ENCODE measurements at places on chromosomes 7 and 10.
A peak's percentile ranks its signal among the peaks of the same experiment; 100 is the strongest.

DNA sequence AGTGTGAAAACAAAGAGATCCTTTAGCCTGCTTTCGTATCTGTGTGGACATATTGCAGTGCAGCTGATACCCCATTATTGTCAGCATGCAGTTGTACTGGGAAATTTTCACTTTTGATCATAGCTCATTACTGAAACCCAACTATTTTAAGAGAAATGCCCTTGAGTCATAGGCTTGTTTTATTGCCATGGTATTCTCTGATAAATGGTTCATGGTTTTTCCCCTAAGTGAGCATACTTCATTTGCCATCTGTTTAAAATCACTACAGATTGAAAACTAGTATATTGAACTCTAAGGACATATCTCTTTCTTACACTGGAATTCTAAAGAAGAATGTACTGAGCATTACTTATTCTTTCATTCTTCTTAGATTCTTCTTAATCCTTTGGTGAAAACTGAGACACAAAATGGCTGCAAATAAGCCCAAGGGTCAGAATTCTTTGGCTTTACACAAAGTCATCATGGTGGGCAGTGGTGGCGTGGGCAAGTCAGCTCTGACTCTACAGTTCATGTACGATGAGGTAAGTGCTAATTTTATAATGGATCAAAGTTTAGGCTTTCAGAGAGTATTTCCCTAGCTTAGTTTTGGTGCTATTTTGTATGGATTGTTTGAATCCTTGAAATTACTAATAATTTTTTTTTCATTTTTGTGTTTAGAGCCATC lies 63.0 kb downstream of the RALA start:
- DNase-seq = no peak

GRCh38 chr10:96577069-96577468 lies 9.7 kb downstream of the TM9SF3 start:
- DNase-seq = no peak

- DNase-seq = no peak
Measured at GRCh38 chr7:76048668-76048988, 722 bp downstream of the MDH2 start.

GRCh38 chr10:130746311-130746710 lies 565.2 kb downstream of the TCERG1L start:
- DNase-seq = no peak

DNA sequence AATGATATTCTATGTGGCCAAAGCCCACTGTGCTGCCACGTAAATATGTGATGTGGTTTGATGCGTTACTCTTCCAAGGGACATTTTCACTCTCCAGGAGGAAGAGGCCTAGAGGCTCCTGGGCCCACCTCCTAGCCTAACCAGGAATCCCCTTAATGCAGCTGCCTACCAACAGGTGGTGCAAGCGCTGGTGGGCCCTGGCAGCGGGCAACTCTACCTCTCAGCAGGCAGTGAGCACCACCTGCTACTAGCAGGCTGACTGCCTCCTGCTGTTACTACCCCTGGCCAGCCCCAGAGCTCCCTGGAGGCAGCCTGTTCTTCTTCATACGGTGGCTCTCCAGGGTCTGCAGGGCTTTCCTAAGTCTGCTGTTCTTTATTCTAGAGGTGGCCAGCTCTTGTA lies 62.8 kb downstream of the CDH23 start:
- no peak for DNase-seq

DNA sequence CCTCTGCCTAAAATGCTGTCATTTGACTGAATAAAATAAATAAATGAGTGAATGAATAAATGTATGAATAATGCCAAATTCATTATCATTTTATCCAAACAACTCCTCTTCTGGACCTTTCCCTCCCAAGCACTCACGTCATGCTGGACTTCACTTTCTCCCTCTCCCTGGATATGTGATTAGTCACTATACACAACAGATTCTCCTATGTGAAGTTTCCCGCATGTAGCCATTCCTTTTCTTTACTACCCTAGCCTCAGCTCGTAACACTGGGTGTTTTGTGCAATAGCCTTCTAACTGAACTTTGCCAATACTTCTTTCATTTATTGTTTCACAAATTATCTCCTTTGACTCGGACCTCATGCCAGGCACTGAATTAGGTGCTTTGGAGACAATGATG lies 87.6 kb upstream of the IL6 start:
- DNase-seq = no peak

GRCh38 chr10:61223576-61223975 lies 229.6 kb downstream of the TMEM26 start:
- DNase-seq = no peak

DNA sequence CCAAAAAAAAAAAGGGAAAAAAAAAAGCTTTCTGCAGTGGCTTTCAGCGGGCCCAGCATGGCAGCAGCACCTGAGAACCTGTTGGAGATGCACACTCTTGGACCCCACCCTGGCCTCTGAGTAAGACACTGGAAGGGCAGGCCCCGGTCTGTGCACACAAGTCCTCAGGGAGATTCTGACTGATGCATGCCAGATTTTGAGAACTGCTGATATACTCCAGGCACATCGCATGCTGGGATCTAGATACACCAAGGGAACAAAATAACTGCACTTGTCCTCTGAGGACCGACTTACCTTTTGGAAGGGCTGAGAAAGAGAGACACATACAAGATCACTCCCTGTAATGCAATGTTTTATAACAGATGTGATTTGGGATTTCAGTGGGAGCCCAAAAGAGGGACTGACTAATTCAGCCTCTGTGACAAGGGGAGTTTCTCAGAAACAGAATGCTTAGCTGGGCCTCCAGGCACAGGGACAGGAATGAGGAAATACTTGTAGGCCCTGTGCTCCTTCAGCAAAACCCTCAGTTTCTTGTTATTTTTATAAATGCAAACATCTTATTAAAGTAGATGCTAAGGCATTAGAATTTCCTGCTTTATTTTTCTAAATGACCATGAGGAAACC lies 8.2 kb downstream of the EGFR start:
- no peak for DNase-seq

DNA sequence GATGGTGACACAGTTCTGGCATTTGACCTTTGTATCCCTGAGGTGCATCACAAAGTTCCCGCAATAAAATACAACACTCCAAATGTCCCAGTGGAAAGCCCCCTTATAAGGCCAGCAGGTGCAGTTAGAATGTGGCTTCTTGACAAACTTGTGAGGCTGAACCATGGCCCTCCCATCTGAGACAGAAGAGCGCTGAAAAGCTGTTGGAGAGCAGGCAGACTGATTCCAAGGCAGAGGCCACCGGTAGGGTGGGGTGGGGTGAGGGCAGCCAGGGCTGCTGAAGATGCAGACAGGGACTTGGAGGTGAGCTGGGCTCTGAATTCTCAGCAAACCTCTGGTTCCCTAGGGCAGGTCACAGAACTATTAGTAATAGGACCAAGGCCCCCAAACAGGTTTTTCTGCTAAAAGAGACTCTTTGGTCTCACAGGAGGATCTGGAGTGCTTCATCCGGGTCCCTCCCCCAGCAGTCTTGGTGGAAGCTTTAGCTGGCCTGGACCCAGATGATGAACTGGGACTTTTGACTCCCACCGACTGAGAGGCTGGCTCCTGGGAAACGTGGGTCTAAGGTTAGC lies 15.6 kb upstream of the CHST3 start:
- DNase-seq = no peak

DNA sequence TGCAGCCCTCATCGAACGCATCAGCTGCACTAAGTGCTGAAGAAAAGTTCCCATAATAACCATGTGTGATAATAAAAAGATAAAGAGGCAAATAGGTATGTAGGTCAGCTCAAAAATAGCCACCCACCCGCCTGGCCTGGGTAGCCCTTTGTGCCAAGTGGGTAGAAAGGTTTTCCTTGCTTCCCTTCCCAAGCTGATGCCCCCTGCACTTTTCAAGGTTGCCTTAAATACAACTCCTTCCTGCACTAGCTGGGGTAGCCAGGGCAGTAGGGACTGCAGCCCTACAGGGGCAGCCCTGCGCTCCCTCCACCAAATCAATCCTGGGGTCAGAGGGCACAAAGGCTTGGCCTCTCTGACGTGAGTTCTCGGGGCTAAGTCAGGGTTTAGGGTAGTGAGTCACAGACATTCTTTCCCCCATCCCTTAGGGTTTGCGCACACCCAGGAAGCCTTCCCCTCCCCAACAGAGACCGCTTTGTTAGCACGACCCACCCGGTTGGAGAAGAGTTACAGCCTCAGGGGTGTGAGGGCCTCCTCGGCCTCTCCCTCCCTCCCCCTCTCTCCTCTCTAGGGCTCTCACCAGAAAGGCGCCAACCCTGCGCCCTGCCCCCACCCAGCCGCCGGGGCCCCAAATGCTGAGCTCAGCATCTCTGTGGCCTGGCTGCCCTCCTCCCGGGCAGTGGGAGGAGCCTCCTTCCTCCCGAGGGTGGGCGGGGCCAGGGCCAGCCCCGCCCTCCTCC lies 13.3 kb upstream of the DDIT4 start:
- no peak for DNase-seq

DNA sequence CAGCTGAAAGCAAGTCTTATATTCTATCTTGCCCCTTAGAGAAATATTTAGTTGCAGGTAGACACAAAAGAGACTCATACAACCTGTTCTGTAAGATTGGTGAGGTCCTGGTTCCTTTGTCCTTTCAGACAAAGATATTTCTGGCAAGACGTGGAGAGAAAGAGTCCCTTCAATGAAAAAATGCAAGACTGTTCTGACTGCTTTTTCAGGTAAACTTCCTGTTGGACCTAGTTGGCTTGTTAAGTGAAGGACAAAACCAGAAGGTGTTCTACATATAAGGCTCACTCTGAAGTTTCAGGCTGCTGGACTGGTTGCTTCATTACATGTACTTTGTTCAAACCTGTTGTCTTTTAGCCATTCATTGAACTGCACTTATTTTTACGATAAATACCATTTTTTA lies 119.0 kb upstream of the PTPRZ1 start:
- DNase-seq = no peak

GRCh38 chr10:22479419-22479818 lies 134.1 kb downstream of the SPAG6 start:
- no peak for DNase-seq

DNA sequence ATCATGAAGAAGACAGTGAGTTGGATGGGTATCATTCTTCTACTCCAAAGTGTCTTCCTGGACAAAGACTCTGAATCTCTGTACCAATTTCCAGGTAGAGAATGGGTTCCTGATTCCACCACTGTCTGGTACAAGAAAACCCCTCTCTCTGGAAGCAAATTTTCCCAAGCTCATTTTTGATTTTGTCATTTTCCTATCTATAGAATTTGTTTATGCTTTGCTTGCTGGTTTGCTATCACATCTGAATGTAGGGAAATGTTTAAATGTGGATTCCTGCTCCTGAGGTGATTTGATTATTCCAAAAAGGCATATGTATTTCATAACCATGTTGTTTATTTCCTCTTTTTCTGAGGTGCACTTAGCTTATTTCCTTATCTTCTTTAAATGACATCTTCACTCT lies at the start of gene TAS2R16:
TAS2R16 (minus strand) TSS at position 101 of the 400 bp plus-strand sequence; CDS start at position 35, 66 bp downstream.
- no peak for DNase-seq

DNA sequence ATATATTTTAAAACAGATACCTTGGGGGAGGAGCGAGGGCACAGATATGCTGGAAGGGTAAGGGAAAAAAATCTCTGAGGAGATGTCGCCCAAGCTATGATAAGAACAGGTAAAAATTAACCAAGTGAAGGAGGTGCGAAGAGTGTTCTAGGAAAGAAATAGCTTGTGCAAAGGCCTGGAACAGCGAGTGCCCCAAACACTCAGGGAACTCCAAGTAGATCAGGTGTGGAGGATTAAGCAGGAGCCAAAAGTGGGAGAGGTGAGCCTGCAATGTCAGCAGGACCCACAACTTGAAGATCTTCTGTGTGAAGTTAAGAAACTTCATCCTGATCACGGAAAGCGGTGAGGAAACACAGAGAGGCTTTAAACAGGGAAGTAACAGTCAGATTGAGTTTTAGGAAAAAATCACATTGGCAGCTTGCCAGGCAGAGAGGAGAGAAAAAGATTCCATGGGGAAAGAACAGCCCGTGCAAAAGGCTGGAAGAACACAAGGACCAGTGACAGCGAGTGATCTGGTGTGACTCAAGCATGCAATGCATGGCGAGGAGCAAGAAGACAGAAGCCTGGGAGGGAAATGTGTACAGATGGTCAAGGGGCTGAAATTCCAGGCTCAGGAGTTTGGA lies 30.7 kb downstream of the FGF8 start:
- no peak for DNase-seq

DNA sequence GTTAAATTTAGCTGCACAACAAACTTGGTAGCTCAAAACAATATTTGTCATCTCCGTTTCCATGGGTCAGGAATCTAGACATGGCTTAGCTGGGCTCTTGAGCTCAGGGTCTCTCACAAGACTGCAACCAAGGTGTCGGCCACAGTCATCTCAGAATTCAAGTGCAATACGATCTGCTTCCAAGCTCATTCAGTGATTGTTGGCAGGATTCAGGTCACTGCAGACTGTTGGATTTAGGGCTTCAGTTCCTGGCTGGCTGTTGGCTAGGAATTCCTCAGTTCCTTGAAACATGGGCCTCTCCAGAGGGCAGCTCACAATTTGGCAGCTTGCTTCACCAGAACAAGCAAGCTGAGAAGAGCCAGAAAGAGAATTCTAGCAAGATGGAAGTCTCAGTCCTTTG lies 17.5 kb upstream of the CHST3 start:
- no peak for DNase-seq

DNA sequence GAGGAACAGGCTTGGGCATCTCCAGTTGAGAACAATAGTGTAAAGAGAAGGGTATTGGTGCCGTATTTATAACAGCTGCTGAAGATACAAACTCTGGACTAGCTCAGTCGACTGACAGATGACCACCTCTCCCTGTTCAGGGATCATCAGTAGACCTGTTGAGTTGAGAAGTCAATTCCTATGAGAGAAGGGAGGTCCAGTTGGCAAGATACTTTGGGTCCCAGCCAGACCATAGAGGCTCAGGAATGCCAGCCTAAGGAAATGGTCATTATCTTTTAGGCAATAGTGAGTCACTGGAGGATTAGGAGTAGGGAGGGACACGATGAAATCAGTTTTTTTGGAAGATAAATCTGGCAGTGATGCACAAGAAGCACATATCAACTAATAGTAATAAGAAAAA lies 202.9 kb downstream of the TRIL start:
- DNase-seq = peak; percentile 12

- no peak for DNase-seq
Measured at GRCh38 chr10:85224366-85224940, 896.1 kb downstream of the CCSER2 start.

GRCh38 chr10:124357561-124357885 lies 61.2 kb downstream of the OAT start:
- DNase-seq = no peak

GRCh38 chr10:125926247-125926646 lies 29.9 kb downstream of the FANK1 start:
- no peak for DNase-seq

GRCh38 chr10:132109341-132110110 lies 43.8 kb downstream of the JAKMIP3 start:
- DNase-seq = no peak

- DNase-seq = no peak
Measured at GRCh38 chr7:130814778-130815335, 80.8 kb upstream of the KLF14 start.

DNA sequence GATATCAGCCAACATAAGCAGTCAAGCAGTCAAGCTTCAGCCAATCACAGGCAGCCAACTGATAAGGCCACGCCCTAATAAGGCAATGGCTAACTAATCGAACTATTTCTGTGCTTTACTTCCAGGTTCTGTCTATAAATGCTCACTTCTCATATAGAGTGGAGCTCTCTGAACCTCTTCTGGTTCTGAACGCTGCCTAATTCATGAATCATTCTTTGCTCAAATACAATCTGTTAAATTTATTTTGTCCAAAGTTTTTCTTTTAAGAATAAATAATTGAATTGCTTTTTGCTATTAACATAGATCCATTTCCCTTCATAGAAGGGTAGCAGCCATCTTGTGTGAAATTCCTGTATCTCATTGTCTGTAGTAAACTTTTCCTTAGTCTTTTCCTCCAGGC lies 97.9 kb upstream of the TMEM72 start:
- no peak for DNase-seq

- no peak for DNase-seq
Measured at GRCh38 chr7:157054927-157055326, 44.5 kb upstream of the MNX1 start.
